ENCODE measurements at places on chromosomes 3 and 15.

- DNase-seq: peak; percentile 56
Measured at GRCh38 chr3:46517016-46517783, 19.4 kb downstream of the RTP3 start.

GRCh38 chr15:80182611-80183261 is 29.9 kb downstream of the FAH start:
- DNase-seq: no peak

- DNase-seq: no peak
Measured at GRCh38 chr15:100765467-100766241, 114.0 kb upstream of the ALDH1A3 start.

- no peak for DNase-seq
Measured at GRCh38 chr3:149603126-149604074, 54.4 kb downstream of the WWTR1 start.

DNA sequence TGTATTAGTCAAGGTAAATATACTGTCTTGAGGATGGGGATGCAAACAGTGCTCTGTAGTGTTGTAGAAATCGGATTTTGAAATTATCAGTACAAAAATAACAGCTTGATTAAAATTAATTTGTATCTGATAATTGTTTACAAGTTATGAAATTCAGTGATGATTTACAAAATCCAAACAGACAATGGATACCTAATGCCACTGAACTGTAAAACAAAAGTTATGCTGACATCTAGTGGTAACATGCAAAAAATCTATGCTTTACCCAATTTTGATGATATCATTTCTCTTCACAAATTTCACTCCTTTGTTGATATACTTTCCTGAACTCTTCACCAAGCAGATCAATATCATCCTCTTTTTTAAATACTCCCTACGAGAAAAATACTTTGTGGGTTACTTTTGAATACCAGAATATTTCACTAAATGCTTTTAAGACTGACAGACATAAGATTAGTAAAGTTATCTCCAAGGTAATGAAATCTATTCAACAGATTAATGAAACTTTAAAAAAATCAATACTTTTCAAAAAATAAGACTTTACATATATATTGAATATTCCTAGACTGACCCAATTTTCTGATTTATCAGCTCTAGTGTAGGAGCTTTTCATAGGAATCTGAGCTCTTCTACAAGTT is 36.0 kb downstream of the MNS1 start:
- peak; percentile 75 for DNase-seq

DNA sequence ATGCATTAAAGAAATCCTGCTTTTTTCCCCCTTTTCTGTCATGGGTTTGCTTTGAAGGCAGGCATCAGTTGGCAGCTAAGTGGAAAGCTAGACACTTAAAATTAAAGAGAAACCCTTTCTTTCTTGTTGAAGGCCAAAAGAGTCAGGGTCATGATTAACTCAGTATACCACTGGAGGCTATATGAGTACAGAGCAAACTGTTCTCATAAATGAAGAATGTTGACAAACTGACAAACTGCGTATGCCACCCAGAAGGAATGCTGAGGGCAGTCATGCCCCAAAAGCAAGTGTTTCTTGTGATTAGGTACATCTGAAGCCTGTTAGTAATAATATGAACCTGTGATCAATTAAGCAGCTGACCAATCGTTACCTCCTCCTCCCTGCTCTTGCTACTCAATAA is 43.6 kb upstream of the COL6A6 start:
- no peak for DNase-seq

DNA sequence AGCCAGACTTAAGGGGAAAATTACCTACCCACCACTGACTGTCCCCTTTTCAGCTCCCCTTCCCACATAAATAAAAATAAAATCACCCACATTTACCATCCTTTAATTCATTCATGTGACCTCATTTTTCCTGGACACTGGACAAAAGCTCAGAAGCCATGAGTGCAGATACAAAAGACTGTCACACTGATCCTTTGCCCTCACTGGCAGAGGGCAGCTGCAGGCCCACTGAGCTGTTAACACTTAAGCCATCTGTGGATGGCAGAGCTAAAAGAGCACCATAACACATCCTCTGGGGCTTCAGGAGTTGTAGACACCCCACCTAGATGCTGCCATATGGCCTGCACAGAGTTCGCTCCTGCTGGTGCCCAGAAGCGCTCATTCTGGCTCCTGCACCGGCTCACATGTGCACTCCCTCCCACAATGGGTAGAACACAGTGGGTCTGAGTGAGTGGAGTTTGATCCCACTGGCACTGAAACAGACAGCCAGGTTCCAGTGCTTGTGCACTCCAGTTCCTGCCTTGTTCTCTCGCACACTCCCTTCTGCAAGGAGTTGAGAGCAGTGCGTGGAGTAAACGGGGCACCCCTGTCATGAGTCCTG is 38.8 kb downstream of the EDC3 start:
- no peak for DNase-seq

- no peak for DNase-seq
Measured at GRCh38 chr3:170585937-170586310, at the start of gene SLC7A14. SLC7A14 (minus strand) TSS chr3:170586075; CDS start chr3:170526936, 59,139 bp downstream.

GRCh38 chr3:38059591-38059990 is 20.6 kb downstream of the DLEC1 start:
- DNase-seq: no peak

- no peak for DNase-seq
Measured at GRCh38 chr3:14583548-14584091, 43.5 kb upstream of the GRIP2 start.

DNA sequence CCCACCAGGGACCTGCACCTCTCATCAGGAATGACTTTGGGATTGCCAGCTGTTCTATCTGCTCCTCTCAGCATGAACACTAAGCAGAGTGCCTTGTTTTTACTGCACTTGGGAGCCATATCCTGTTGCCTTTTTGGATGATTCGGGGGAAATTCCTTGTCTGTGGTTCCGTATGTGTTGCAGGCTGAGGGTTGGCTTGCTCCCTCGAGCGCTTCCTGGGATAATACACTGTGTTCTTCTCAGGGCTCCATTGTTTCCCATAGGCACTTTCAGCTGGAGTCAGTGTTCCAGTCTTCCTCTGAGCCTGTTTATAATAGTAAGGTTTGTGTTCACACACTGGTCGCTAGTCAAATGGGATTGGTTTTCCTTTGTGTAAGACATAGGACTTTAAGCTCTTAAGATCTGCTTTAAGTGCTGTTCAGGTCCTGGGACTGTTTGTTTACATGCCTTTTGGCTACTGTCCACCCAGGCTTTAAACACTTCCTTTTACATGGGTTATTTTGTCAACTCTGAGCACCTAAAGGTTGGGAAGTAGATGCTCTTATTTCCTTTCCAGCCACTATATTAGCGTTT is 23.4 kb downstream of the BOC start:
- no peak for DNase-seq

DNA sequence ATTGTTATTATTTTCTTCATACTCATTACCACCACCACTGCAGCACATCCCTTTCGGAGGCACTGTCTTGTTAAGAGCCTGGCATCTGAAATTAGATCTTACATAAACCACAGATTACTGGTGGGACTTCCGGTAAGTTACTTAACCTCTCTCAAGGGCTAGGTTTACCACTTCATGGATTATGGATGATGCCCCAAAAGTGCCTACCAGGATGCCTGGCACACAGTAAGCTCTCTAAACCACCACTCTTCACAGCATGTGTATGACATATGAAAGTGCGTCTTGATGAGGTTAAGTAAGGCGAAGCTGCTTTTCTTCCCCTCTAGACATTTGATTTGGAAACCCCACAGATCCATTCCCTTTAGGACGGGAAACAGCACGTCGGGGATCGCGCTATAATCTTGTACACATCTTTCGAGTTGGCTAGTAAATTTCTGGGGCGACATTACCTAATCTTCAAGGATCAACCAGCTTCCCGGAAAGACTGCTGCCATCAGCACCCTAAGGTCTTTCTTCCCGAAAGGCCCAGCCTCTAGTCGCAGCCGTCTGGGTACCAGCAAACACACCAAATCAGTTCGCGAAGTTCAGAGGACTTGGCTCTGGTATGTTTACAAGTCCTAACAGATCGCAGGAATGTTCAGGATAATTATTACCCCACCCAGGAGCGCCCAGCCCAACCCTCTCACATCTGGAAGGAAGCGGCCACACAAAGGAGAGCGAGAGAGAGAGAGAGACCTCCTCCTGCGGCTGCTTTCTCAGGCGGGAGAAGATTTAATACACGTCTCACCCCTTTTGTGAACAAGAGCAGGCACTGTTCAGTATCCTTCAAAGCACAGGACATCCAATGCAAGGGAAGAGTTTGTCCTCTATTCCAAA is 155.1 kb upstream of the FRMD4B start:
- DNase-seq: no peak

DNA sequence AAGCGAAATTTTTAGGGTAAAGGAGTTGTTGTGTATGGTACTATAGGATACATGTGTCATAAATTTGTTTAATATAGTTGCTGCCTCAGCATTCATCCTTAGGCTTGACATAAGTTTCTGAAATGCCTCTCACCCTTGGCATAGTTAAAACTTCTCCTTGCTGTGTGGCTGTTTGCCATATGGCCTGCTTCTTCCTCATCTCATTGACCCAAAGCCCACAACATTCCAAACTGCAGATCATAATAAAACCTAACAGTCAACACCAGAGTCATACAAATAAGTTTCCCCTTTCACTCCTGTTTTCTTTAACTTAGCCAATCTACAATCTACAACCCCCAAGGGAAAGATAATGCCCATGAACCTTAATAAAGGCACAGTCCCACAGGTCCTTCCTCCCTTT is 136.6 kb downstream of the TMCC1 start:
- no peak for DNase-seq

GRCh38 chr3:69892706-69893105 is 106.8 kb upstream of the SAMMSON start:
- no peak for DNase-seq

DNA sequence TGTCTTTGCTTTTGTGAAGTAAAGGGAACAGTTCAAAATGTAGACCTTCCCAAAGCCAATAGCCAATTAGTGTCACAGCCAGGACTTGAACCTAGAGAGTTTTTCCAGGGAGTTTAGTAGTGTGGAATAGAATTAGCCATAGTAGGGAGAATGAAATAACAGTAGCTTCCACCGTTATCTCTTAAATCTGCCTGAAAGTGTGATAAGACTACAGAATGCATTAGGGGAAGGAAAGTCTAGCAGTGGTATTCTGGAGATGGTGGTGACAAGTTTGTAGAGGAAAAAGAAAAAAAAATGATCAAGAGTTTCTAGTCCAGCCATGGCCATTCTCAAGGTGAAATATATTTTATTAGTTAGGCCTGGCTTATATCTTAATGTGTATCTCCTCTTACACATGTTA is 13.8 kb downstream of the ATP11B start:
- no peak for DNase-seq

DNA sequence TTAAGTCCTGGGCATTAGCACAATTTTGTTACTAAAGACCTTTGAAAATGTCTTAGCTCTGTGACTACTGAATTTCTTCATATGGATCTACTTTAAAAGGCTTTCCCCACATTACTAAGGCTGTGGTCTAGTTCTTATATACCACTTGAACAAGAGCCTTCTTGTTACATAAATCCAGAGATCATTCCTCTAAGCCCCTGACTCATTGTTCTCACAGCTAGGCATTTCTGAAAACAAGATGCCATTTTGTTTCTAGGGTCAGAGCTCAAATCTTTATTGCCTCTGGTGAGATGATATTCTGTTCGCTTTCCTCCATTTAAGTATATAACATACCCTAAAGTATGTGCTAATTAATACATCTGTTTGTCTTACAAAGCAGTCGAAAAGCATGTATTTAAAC is 29.8 kb upstream of the LPP start:
- no peak for DNase-seq

- no peak for DNase-seq
Measured at GRCh38 chr3:168154089-168154488, 58.4 kb upstream of the GOLIM4 start.

GRCh38 chr15:39108021-39108420 is 472.9 kb upstream of the THBS1 start:
- no peak for DNase-seq

DNA sequence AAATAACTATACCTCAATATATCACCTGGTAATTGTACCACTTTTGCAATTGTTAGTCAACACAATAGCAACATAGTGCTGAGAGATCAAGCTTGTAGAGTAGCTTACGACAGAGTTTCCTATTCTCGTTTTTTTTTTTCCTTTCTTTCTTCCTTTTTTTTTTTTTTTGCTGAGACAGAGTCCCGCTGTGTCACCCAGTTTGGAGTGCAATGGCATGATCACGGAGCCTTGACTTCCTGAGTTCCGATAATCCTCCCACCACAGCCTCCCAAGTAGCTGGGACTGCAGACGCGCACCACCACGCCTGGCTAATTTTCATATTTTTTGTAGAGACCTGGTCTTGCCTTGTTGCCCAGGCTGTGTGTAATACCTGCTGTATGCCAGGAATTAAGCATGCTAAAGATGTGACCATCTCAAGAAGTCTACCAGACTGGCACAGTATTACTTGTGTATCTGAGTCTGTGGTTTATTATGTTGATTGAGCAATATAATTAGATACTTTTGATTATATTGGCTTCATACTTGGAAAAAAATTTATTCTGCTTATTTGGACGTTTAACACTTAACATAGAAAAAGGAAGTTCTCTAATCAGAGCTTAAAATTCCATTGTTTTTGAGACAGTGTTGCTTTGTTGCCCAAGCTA is 3.0 kb downstream of the SELENOT start:
- DNase-seq: peak; percentile 50

DNA sequence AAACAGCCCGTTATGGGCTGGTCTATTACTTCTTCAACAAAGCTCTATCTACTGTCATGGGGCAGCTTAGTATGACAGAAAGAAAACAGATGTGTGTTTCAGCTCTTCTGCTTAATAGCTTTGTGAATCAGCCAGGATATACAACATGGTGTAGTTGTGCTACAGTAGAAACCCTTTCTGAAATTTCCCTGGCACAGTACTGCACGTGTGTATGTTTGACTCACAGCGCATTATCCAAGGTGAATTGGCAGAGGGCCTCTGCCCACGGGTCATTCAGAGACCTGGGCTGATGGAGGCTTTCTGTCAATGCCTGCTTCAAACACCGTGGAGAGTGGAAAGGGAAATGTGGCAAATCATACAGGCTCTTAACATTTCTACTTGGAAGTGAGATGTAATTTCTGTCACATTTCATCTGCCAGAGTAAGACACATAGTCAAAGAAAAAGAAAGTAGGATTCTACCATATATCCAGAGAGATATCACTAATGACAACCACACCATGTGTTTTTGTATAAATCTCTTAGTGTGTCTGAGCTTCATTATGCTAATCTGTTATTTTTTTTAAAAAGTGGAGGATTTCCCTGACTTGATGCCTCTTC is 505.1 kb downstream of the CNTN4 start:
- no peak for DNase-seq

GRCh38 chr15:96270581-96271172 is 59.8 kb upstream of the NR2F2 start:
- no peak for DNase-seq

- DNase-seq: no peak
Measured at GRCh38 chr15:25789211-25789610, 73.9 kb downstream of the ATP10A start.

Data from RKO (cell line).